H9 (cell line): ENCODE measurements at places on chromosomes 7 and 10.
A peak's percentile ranks its signal among the peaks of the same experiment; 100 is the strongest.

GRCh38 chr10:1094112-1095057, 38.2 kb downstream of the WDR37 start:
- no peak for DNase-seq

GRCh38 chr10:73585327-73585726, 5.8 kb downstream of the USP54 start:
- no peak for DNase-seq

- no peak for DNase-seq
These were observed 9.9 kb downstream of the CCNY start for GRCh38 chr10:35346248-35346647.

DNA sequence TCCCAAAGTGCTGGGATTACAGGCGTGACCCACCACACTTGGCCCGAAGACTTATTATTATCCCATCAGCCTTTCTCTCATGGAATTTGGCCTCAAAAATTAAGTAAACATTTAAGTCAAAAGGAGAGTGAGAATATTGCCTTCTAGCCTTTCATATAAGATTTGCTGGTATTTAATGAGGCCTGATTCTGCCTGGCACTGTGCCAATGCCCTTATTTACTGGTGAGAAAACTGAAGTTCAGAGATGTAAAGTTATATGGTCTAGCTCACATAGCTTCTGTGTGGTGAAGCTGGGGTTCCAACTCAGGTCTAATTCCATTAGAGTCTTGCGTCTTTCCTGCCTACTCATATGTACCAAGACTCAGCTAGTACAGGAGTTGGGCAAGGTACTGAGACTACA, 260.2 kb downstream of the SDHAF3 start:
- DNase-seq: no peak

DNA sequence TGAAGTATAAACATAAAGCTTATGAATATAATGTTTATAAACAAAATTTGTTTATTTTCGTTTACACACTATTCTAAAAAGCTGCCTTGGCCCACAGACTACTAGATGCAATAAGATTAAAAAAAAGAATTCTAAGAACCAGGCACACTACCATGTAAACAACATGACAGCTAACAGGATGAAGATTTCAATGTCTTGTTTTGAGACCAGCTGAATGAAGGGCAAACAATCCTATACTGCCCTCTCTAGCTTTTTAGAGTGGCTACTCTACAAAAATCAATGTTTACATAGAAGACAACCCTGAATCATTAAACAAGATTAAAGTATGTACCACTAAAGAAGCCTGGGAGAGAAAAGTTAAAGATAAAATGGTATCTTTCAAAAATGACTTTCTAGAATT, 38.6 kb downstream of the SLC25A40 start:
- DNase-seq: no peak

GRCh38 chr7:91876391-91877133, 3.9 kb downstream of the MTERF1 start:
- DNase-seq: no peak

DNA sequence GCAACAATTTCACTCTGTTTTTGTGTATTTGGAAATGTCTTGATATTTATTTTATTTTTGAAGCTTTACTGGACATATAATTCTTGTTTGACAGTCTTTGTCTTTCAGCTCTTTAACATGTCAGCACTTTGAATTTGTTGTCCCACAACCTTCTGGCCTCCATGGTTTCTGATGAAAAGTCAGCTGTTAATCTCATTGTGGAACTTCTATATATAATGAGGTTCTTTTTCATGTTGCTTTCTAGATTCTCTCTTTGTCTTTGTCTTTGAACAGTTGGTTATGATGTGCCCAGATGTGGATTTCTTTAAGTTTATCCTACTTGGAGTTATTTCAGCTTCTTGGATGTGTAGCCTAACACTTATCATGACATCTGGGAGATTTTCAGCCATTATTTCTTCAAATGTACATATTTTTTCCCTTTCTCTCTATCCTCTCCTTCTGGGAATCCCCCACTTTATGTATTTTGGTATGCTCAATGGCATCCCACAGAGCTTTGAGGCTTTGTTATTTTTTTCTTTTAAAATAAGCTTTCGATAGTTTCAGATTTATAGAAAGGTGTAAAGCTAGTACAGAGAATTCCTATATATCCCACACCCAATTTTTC, 9.5 kb upstream of the LMTK2 start:
- DNase-seq: no peak

- peak; percentile 95 for DNase-seq
These were observed at the start of gene GPR37 for GRCh38 chr7:124765401-124766352. Gene GPR37 (minus strand): TSS chr7:124765792. CDS start chr7:124764976, 816 bp downstream.

DNA sequence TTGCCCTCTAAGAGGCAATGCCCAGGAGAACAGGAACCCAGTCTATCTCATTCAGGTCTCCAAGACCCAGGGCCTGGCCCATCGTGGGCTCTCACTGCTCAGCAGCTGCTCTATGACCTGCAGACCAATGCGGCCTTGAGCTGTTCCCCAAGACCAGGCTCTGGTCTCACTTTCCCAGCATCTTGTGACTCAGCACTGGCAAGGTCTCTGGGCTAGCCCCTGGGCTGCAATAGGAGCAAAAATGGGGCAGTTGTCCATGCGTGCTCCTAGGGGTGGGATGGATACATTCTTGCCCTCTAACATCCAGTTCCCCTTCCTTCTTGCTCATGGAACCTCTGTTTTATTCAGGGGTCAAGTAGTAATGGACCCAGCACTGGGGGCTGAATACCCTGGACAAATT, 13.5 kb downstream of the GCK start:
- DNase-seq: peak; percentile 11

- DNase-seq: no peak
These were observed 191.8 kb downstream of the TRIL start for GRCh38 chr7:28766359-28766758.

- DNase-seq: no peak
These were observed 450.1 kb downstream of the KCNMA1 start for GRCh38 chr10:77187376-77187999.
